ENCODE measurements at places on chromosomes 13 and 19.

DNA sequence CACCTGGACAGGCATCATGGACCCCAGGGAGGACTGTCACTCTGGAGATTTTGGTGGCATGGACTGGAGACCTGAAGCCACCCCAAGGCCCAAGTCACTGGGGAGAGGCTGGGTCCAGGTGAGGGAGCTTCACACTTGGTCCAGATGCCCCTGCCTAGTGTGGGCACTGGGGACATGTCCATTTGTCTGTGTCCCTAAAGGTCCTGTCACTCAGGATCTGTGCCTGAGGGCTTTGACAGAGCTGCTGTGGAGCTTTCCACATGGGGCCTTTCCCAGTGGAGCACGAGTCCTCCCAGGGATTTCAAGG, 40.5 kb upstream of the CEACAM8 start:
- no peak for DNase-seq

DNA sequence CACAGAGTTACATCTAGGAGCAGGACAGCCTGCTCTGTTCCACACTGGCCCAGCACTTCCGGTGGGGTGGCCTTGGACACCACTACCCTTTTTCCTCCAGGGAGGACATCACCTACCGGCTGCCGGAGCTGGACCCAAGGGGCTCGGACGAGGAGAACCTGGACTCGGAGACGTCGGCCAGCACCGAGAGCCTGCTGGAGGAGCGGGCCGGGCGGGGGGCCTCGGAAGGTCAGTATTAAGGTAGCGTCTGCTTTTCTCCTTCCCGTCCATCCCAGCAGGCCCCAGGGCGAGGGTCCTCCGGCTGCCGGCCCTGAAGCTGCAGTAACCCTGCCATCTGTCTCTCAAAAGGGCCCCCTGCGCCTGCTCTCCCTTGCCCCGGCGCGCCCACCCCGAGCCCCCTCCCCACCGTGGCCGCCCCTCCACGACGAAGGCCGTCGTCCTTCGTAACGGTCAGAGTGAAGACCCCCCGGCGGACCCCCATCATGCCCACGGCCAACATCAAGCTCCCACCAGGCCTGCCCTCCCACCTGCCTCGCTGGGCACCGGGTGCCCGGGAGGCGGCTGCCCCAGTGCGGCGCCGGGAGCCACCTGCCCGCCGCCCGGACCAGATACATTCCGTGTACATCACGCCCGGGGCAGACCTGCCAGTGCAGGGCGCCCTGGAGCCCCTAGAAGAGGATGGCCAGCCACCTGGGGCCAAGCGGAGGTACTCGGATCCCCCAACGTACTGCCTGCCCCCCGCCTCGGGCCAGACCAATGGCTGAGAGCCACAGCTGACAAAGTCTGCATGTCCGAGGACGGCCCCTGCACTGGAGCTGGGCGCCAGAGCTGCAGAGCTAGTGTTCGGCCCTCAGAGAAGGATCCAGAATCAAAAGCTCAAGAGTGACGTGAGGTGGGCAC, 3.4 kb upstream of the USE1 start:
- no peak for DNase-seq

GRCh38 chr13:37090912-37091311, 14.6 kb downstream of the CSNK1A1L start:
- no peak for DNase-seq

- no peak for DNase-seq
Measured at GRCh38 chr13:33515146-33515545, 229.6 kb upstream of the STARD13 start.

GRCh38 chr13:108200781-108201398, 14.4 kb downstream of the LIG4 start:
- DNase-seq = no peak

Measured in T47D (cell line).